RWPE2 (cell line): ENCODE measurements at places on chromosomes 3 and 15.

DNA sequence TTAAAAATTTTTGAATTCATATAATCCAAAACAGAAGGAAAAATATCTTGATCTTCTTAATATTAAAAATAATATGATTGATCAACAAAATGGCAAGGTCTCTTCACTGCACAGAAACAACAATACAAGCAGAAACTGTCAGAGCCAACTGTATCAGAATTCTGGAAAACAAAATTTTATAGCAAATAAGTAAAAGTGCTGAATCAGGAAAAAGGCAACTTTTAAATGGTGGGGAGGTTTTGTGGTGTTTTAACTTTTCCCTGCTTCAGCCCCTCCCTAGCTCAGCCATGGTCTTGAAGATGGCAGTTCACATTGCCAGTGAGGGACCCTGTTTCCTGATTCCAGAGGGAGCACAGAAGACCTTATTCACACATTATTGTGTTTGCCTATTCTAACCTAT, 37.6 kb downstream of the SPESP1 start:
- H3K27ac ChIP-seq = no peak overlapping the region
- no peak for DNase-seq
- no peaks in the 10 kb centered on the region for H3K27me3 ChIP-seq
- H3K4me1 ChIP-seq = no peaks in the 10 kb centered on the region
- no peaks in the 10 kb centered on the region for H3K36me3 ChIP-seq

GRCh38 chr3:108412121-108412750, 98.2 kb downstream of the MYH15 start:
- peaks cover 10% of the 10 kb centered on the region for H3K4me1 ChIP-seq
- no peaks in the 10 kb centered on the region for H3K36me3 ChIP-seq
- no peak overlapping the region for H3K4me3 ChIP-seq
- no peak for DNase-seq

GRCh38 chr3:106242781-106243180, 374.0 kb upstream of the CBLB start:
- no peaks in the 10 kb centered on the region for H3K27me3 ChIP-seq
- H3K36me3 ChIP-seq = no peaks in the 10 kb centered on the region
- DNase-seq = no peak

GRCh38 chr15:80605591-80606150, 89.4 kb upstream of the ABHD17C start:
- no peak for DNase-seq
- no peaks in the 10 kb centered on the region for H3K27me3 ChIP-seq
- H3K36me3 ChIP-seq = no peaks in the 10 kb centered on the region

DNA sequence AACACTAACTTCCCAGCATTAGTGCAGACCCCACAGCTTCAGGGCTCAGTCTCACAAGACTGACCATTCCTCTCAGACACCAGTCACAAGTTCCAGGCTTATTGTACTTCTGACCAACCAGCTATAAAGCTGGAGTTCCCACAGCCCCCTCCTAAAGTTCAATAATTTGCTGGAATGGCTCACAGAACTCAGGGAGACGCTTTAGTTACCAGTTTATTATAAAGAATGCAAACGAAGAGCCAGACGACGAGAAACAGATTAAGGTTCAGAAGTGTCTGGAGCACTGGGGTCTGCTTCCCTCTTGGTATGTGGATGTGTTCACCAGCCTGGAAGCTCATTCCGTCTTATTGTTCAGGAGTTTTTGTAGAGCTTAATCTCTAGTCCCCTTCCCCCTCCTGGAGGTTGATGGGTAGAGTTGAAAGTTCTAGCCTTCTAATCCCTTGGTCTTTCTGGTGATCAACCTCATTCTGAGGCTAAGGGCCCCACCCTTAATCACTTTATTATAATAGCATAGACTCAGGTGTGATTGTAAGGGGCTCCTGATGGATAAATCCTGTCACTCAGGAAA, 4.8 kb upstream of the CSRNP1 start:
- no peak overlapping the region for H3K4me3 ChIP-seq
- H3K27me3 ChIP-seq = no peaks in the 10 kb centered on the region
- no peaks in the 10 kb centered on the region for H3K36me3 ChIP-seq
- H3K4me1 ChIP-seq = no peaks in the 10 kb centered on the region

- no peak overlapping the region for H3K27ac ChIP-seq
- H3K4me3 ChIP-seq = no peak overlapping the region
- no peaks in the 10 kb centered on the region for H3K36me3 ChIP-seq
These were observed 231.9 kb upstream of the ROPN1 start for GRCh38 chr3:124223853-124224252.

DNA sequence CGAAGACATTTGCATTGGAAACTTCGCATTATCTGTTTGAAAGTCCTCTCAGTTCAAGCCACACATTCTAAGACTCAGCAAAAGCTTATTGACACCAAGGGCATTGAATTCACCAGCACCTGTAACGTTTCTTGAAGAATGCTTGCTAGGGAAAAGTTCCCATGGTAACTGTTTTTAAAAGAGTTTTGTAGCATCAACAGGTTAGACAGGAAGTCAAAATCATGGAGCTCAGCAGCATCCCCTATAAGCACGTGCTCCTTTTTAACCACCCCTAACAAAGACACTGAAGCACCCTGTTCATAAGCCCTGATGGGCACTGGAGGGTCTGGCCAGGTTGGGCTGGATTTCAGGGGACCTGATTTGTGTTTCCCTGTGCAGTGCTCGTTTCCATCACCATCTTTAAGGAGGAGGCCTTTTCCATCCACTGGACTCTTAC, 229.7 kb upstream of the BHLHE40 start:
- no peak overlapping the region for H3K27ac ChIP-seq
- no peaks in the 10 kb centered on the region for H3K36me3 ChIP-seq
- H3K4me3 ChIP-seq = no peak overlapping the region
- H3K27me3 ChIP-seq = no peaks in the 10 kb centered on the region

GRCh38 chr3:172073262-172073915, 34.0 kb downstream of the FNDC3B start:
- H3K4me3 ChIP-seq = no peak overlapping the region
- no peak overlapping the region for H3K27ac ChIP-seq
- no peaks in the 10 kb centered on the region for H3K27me3 ChIP-seq
- peaks cover 5% of the 10 kb centered on the region for H3K4me1 ChIP-seq

GRCh38 chr3:5136919-5137429, 14.9 kb downstream of the ARL8B start:
- H3K4me1 ChIP-seq = peaks cover 29% of the 10 kb centered on the region
- no peaks in the 10 kb centered on the region for H3K27me3 ChIP-seq
- H3K36me3 ChIP-seq = peaks cover 17% of the 10 kb centered on the region
- DNase-seq = no peak

- no peaks in the 10 kb centered on the region for H3K27me3 ChIP-seq
- H3K4me1 ChIP-seq = peaks cover 66% of the 10 kb centered on the region
- H3K27ac ChIP-seq = peak overlapping the region; percentile 86
- DNase-seq = no peak
These were observed 18.3 kb downstream of the OSBPL10 start for GRCh38 chr3:31962801-31963205.

DNA sequence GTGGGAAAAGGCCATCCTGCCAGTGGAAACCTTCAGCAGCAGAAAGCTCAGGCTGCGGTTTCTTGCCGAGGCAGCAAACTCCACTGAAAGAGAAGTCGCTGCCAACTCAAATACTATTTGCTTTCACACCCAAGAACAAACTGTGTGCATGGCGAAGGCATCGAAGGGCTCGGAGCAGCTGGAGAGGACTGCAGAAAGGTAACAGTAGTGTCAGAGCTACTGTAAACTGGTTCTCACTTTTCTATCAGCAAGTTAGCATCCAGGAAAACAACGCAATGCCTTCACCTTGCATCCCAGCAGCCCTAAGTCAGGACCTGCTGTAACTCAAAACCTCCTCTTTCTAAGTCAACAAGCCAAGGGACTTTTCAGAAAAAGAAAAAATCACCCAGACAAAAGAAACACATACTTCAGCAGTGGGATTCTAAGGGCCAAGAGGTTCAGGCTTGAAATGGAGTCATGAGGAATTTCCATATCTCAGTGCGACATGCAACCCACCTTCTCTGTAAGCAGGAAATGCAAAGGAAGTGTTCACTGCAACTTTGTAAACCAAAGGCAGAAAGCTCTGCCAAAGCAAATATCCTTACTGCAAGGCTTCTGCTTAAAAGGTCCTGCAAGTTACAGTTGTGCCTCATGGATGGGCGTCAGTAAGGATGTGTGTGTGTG, 193.5 kb downstream of the FOXP1 start:
- H3K27me3 ChIP-seq = no peaks in the 10 kb centered on the region
- H3K36me3 ChIP-seq = no peaks in the 10 kb centered on the region
- no peak overlapping the region for H3K4me3 ChIP-seq

DNA sequence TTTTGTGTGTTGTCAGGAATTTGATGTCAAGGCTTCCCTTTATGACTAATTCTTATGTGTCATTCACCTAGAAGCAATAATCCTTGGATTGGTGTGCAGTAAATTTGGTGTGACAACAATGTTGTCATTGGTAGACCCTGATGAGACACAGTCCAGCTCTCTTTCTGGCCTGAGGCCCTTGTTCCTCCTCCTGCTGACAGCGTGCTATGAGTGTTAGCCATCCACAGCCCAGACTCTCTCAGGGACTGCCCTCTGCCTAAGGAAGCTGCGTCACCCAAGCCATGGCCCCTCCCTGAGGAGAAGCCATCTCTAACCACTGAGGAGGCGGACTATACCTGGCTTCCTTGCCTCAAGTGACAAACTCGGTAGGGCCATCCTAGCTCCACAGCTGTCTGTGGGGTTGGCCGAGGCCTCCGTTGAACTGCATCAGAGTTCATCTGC, 13.3 kb upstream of the TM4SF1 start:
- DNase-seq = peak; percentile 66
- H3K4me1 ChIP-seq = peaks cover 55% of the 10 kb centered on the region
- H3K36me3 ChIP-seq = no peaks in the 10 kb centered on the region
- H3K27ac ChIP-seq = peak overlapping the region; percentile 29

DNA sequence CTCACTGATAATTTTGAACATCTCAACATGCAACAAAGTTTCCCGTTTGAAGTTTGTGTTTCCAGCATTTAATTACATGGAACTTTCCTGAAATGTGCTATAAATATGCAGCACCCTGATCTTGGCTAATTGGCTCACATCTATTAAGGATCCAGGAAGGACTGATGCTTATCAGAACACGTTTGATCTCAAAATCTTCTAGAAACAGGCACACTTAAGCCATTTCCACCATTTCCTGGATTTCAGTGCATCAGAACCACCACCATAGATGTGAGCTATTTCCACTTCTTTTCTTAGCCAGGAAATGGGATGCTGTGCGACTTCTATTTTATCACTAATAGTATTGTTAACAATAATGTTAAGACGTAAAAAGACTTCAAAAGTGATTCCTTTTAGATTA, 228.9 kb downstream of the FEZF2 start:
- DNase-seq = no peak
- no peak overlapping the region for H3K27ac ChIP-seq
- H3K36me3 ChIP-seq = no peaks in the 10 kb centered on the region
- H3K4me1 ChIP-seq = no peaks in the 10 kb centered on the region
- H3K27me3 ChIP-seq = no peaks in the 10 kb centered on the region
- no peak overlapping the region for H3K4me3 ChIP-seq
